ENCODE measurements at places on chromosomes 2 and 18. TPM values are rescaled to one million over a fixed set of nuclear protein-coding genes. Genes with fewer than 3 reads are reported as not detected.
A peak's percentile ranks its signal among the peaks of the same experiment; 100 is the strongest.

The STEAP3 gene
- total RNA-seq: 10.7 TPM

The KCNE4 gene
- 1.7 TPM for total RNA-seq

The DPP4 gene
- total RNA-seq: 3.4 TPM

The MYO5B gene
- total RNA-seq: 5.2 TPM

The ST3GAL5 gene
- total RNA-seq: 3.8 TPM

The LGALSL gene
- total RNA-seq: 13.1 TPM

The POU3F3 gene
- total RNA-seq: 0.11 TPM

DNA sequence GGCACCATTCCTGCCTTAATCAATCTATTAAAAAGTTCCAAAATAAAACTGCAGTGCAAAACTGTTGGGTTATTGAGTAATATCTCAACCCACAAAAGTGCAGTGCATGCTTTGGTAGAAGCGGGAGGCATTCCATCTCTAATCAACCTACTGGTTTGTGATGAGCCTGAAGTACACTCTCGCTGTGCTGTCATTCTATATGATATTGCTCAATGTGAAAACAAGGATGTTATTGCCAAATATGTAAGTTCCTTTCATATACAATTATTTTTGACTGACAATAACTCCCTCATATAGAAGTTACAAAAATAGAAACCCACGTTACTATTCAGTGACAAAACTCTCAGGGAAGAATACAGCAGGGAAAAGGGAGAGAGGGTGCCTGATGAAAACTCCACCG lies 43.0 kb downstream of the OSGEPL1 start:
- DNase-seq: no peak

- DNase-seq: no peak
Measured at GRCh38 chr2:12652723-12653122, 64.0 kb upstream of the TRIB2 start.

GRCh38 chr18:79933765-79934164 lies 17.7 kb downstream of the SLC66A2 start:
- DNase-seq: peak; percentile 56

DNA sequence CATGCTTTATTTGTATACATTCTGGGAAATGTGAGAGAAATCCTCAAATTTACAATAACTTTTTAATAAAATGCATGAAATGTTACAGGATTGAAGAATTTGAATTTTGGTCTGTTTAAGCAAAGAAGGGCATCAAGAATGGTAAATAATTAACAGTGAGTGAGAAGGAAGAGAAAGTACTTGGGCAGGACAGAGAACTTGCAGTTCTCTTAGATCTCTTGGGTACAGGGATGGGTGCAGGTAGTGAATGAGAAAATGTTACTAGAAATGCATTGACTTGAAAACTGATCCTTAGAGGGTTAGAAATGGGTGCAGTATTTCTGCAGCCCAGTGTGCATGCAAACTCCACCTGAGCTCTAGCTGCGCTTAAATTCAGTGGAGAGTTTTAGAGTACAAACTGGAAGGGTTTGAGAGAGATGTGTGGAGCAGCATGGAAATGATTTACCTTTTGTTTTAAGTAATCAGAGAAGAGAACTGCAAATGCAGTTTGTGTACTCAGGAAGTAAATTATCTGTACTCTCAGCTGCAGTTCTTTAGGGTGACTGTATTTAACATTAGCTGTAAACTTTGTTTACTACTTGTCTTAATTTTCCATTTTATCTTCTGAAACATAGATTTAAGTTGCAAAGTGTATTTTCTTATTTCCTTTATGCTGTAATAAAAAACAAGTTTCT lies 51.0 kb upstream of the RAB27B start:
- no peak for DNase-seq

- DNase-seq: no peak
Measured at GRCh38 chr2:19131871-19132270, 226.6 kb downstream of the OSR1 start.

DNA sequence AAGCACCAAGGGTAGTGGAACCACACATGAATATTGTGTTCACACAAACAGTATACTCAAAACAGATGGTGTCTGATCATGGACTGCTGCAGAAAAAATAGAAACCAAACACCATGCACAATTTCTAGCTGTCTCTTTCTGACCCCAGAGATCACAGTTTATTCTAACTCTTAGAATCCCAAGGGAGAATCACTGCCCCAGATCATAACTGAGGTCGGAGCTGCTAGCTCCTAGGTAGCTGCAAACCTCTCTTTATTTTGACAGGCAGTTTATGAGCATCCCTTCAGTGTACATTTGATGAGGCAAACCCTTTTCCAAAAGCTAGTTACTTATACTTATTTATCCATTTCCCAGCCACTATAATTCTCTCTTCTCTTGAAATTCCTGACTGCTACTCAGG lies 439.1 kb upstream of the HNMT start:
- DNase-seq: no peak

GRCh38 chr2:177972123-177972522 lies 100.5 kb downstream of the PDE11A start:
- no peak for DNase-seq

DNA sequence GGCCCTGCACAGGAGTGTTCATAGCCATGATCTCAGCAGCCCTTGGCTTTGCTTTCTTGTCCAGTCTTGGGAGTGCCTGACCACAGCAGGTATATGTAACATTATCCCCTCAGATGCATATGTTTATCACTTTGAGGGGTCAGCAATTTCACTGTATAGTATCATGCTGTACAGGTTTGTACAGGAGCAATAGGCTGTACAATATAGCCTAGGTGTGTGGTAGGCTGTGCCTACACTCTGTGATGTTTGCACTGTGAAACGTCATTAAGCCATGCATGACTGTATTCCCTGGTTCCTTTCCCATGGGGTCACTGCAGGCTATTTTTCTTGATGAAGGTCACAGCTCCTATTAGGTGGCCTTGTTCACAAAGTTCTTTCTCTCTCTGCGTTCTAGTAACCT lies 4.7 kb upstream of the IL36G start:
- DNase-seq: no peak

DNA sequence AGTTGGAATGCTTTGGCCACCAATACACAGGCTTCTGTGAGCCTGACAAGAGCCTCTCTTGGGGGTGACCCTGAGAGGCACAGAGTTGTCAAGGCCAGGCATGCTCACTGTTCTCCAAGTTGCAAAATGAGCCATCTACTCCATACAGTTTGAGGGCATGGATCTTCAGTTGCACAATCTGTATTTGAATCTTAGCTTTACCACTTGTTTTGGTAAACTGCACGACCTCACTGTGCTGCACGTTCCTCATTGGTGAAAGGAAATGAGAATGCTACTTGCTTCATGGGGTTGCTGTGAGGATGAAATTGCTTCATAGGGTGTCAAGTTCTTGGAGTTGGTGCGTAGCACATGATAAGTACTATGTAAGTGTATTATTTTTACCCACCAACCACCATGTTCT lies 12.0 kb upstream of the HAAO start:
- DNase-seq: no peak

GRCh38 chr2:174614261-174614660 lies 16.7 kb upstream of the WIPF1 start:
- no peak for DNase-seq

DNA sequence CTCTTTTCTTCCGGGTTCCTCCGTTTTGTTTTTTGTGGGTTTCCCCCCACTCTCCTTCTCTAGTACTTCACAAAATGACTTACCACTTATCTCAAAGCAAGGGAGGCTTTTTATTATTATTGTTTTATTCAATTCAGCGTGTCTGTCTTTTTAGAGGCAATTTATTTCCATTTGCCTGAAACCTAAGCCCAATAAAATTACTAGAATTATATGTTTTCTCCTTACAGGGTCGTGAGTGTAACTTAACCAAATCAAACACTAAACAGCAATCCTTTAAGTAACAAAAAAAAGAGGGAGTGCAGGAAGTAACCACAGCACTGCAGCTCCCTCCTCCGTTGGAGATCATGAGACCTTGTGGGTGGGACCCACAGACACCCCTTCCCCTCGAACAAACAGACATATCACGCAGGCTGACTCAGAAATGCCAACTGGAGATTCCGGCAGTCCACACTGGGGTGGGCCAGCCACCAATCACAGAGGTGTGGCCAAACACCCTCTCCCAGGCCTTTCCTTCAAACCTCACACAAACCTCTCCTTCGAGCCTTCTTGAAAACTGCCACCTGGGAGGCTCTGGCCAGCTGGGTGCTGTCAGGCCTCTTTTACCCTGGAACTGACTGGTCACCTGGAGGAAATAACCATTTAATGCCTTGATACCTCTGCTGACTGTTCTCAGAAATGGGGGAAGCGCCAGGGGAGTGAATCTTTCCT lies 207.1 kb upstream of the SMAD2 start:
- DNase-seq: peak; percentile 51

GRCh38 chr2:230778350-230779063 lies 65.9 kb downstream of the CAB39 start:
- no peak for DNase-seq

DNA sequence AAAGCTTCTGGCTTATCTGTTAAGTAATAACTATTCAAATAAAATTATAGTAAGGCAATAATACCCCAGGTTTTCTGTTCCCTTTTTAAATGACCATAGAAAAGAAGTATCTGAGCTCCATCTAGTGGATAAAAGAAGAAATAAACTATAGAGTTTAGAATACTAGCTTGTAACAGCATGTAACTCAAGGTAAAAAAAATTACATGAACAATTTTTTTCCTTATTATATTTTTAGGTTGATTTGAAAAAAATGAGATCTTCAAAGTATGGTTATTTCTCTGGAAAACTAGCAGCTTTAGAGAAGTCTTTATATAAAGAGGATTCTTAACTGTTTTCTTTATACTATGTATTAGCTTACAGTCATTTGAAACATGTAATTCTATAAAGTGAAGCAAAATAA lies 58.1 kb downstream of the NCKAP1 start:
- DNase-seq: no peak

DNA sequence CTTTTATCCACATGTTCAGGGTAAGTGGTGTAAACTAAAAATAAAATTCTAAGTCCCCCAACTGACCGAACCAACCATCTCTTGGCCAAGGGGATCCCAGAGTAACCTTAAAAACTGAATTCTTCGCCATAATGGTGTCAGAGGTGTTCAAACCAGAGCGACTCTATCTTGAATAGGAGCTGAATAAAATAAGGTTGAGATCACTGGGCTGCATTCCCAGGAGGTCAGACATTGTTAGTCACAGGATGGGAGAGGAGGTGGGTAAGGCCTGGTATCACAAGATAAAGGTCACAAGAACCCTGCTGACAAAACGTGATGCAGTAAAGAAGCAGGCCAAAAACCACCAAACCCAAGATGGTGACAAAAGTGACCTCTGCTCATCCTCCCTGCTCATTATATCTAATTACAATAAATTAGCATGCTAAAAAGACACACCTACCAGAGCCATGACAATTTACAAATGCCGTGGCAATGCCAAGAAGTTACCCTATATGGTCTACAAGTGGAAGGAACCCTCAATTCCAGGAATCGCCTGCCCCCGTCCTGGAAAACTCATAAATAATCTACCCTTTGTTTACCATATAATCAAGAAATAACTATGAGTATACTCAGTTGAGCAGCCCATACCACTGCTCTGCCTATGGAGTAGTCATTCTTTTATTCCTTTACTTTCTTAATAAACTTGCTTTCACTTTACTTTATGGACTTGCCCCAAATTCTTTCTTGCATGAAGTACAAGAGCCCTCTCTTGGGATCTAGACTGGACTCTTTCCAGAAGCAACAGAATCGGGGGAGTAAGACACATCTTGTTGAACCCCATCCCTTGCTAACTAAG lies 302.4 kb downstream of the STK39 start:
- DNase-seq: no peak

DNA sequence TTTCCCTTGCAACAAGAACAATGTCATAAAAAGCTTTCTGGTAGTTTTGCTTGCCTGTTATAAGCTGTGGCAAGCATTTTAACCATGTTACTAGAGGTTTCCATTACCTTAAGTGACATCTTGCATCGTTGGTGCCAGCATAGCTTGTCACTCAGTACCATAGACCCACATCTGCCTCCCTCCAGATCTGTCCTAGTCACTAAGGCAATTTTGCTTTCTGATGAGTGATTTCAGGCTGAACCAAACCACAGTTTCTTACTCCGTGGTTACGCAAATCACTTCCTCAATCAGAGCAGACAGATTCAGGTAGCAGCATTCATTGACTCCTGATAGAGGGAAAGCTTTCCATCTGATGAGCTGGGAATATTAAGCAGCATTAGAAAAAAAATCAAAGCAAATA lies 1057.5 kb upstream of the FAM98A start:
- DNase-seq: no peak

All from cardiac septum (tissue), 1 donor.